ENCODE measurements at places on chromosomes 12 and 14. TPM values are rescaled to one million over a fixed set of nuclear protein-coding genes. Genes with fewer than 3 reads are reported as not detected.

GRCh38 chr14:87934185-87934584, 58.8 kb downstream of the GALC start:
- DNase-seq: no peak

GRCh38 chr14:92584816-92585215, 71.2 kb downstream of the RIN3 start:
- DNase-seq: no peak

DNA sequence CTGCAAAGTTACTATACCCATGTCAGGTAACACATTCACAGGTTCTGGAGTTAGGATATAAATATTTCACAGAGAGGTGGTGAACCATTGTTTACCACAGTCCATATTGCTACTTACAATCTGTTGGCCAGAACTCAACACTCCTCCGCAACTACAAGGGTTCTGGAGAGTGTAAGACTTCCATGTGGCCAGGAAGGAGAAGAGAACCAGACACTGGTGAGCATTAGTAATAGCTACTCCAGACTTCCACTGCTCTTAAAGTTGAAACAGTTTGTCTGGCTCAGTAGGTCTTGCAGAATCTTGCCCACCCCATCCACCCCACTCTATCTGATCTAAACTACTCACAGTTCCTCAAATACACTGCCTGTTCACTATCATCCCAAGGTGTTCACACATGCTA, 369.6 kb downstream of the DUSP6 start:
- no peak for DNase-seq

The FAM181A gene
- total RNA-seq: 2.4 TPM

The IRAK3 gene
- 4.1 TPM for total RNA-seq

The ETV6 gene
- total RNA-seq: 2.9 TPM

The TAS2R43 gene
- total RNA-seq: 3.7 TPM
